ENCODE measurements at places on chromosomes 3 and 15.

- DNase-seq, result peak; percentile 15
Observed at GRCh38 chr15:31280046-31280830, 46.4 kb upstream of the KLF13 start.

- no peak for DNase-seq
Observed at GRCh38 chr3:127419641-127420553, 132.1 kb upstream of the PRR20G start.

GRCh38 chr3:28982906-28983305 lies 298.0 kb upstream of the RBMS3 start:
- DNase-seq, result no peak

GRCh38 chr15:77654975-77655374 lies 22.3 kb upstream of the LINGO1 start:
- DNase-seq, result no peak

GRCh38 chr3:110327870-110328269 lies 743.7 kb upstream of the NECTIN3 start:
- no peak for DNase-seq

GRCh38 chr3:165852711-165853110 lies 15.5 kb upstream of the BCHE start:
- DNase-seq, result no peak

DNA sequence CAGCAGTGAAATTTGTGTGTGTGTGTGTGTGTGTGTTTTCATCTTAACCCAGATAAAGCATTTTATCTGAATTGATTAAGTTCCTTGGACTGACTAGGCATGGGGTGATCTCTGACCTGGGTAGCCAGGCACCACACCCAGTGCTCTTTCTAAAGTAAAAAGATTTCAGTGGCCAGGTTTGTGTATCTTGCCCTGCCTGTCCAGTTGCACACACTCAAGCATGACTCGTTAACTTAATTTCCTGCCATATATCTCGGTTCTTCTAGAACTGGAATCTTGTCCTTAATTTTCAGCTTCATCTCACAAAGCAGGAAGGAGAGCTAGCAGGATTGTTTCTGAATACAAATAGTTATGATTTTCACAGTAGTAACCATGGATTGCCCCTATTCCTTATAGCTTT lies 17.0 kb downstream of the TM4SF18 start:
- no peak for DNase-seq

- no peak for DNase-seq
Observed at GRCh38 chr15:39106950-39107349, 473.9 kb upstream of the THBS1 start.

- DNase-seq, result no peak
Observed at GRCh38 chr15:94273826-94274225, 42.5 kb downstream of the MCTP2 start.

DNA sequence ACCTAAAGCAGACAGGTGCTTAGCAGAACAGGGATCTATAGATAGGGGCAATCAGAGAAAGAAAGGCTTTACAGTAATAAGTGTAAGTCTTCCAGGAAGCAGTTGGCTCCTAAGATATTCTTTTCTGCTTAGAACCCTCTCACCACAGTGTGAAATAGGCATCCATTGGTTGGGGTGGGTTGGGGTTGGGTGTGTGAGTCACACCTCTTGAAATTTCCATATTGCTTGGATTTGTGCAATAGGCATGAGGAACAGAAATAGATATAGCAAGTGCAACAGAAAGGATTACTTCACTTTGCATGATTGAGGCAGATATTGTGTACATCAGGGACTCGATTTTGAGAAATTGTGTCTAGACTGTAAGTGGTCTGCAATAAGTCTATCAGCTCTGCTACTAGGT lies 200.1 kb upstream of the GAP43 start:
- DNase-seq, result no peak

- DNase-seq, result no peak
Observed at GRCh38 chr15:70353606-70354345, 256.1 kb upstream of the TLE3 start.

- peak; percentile 65 for DNase-seq
Observed at GRCh38 chr3:44323341-44323955, 15.1 kb upstream of the TCAIM start.
